Dermis blood vessel endothelial cell (primary cell): ENCODE measurements at places on chromosomes 1 and 21. TPM values are rescaled to one million over a fixed set of nuclear protein-coding genes. Genes with fewer than 3 reads are reported as not detected.

DNA sequence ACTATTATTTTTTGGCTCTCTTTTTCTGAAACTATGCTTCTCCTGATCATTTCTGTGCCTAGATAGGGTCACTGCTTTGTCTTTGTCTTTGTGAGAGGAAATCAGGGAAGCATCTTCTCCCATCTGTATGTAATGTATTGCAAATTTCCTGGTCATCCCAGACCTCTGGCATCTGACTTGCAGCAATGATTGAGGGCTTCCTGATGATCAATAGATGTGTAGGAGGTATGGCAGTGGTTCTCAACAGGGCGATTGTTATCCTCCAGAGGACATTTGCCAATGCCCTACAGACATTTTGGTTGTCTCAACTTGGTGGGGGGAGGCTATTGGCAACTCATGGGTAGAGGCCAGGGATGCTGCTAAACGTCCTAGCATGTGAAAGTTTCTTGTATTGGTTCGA is 64.7 kb downstream of the RGL1 start:
- no peak for DNase-seq

DNA sequence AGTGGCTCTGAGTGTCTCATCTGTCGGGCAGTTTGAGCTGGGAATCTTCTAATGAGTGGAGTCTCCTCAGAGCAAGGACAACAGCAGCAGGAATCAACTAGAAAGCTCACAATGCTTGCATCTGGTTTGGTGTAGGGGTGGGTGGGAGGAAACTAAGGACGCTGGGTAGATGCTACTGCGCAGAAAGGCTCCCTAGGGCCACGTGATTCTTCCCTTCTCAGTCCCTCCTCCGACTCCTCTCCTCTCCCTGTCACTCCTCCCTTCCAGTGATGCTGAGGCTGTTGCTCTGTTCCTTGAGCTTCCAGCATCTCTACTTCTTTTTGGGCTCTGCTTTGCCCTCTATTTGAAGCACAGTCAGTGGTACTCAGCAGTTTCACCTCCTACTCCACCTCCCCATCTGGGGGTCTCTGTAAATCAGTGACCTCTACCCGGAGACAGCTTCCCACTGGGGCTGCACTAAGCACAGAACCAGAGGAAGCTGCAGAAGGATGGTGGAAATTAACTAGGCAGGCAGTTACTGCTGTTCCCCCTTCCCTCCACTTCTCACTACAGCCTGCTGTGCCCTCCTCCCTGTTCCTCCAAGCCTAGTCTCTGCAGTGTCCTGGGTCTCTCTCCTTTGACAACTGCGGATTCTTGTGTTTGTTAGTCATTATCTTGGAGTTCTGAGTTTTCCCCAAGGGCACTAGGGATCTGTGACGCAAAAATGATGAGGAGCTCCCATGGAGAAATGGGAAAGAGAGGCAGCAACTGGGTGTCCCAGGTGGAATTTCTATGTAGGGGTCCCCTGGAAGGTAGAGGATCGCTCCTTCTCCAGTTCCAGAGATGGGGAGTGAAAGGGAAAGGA is 5.8 kb downstream of the LINGO4 start:
- DNase-seq: no peak

DNA sequence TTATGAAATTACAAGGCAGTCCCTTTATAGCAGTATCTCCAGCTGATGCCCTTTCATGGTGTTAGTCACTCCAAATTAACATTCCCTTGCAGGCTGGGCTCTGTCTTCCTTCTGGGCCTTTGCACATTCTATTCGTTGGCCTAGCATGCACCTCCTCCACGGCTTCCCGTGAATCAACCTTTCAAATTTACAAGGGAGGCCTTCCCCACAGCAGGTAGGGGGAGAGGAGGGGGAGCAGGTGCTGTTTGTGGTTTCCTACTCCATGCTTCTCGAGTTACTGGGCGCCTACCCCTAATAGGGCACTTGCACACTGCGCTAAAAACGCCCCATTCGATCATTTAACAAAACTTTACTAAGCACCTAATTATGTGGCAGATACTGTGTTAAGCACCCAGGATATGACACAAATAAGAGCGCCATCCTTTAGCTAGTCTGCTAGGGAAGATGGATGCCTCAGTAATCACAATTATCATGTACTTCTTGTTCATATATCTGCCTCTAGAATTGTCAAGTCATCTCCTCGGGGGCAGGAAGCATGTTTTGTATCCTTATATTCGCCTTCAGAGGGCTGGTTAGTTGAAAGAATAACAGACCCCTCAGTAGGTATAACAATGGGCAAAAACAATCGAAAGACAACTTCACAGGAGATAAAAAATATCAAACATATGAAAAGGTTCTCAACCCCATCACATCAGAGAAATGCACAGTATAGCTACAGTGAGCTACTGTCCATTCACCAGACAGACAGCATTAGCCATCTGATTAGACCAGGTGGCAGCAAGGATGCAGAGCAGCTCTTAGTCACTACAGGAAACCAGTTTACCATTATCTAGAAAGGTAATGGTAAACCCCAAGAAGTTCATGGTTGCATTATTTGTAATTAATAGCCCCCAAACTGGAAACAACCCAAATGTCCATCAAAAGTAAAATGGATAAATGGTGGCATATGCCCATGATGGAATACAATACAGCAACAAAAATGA is 1.7 kb upstream of the ADAR start:
- DNase-seq: no peak

DNA sequence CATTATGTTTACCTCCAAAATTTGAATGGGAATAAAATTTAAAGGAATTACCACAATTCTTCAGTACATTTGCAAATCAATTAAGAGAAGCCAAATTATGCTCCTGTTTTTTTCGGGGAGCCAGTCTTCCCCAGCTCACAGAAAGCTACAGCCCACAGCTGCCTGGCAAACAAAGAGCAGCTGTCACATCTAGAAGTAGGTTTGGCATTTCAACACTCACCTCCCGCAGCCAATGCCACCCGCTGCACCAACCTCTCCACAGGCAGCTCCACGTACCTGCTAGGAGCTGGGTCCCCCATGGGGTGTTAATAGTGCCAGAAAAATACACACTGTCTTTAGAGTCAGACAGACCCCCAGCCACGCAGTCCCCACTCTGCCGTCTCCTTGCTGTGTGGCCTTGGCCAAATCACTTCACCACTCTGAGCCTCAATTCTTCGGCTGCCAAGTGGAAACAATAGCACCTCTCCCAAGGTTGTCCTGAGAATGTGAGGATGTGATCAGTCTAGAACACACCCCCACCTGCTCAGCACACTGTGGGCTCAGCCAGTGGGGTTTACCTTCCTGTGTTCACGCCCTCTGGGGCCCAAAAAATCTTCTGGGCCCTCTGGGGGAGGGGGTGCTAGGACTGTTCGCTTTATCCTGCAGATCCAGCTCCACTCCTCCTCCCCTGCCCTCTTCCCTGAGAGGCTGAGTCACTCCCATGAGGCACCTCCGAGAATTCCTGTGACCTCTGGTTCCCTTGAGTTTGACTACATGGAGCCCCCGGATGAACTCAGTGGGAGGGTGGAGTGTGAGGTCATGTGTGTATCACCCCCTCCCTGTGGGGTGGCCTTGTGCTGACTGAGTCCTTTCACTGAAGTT is 204.3 kb upstream of the GRIK3 start:
- no peak for DNase-seq

- DNase-seq: no peak
These were observed 112.5 kb downstream of the DNM3 start for GRCh38 chr1:171953835-171954234.

GRCh38 chr1:168442931-168443330 is 100.9 kb downstream of the XCL2 start:
- no peak for DNase-seq

DNA sequence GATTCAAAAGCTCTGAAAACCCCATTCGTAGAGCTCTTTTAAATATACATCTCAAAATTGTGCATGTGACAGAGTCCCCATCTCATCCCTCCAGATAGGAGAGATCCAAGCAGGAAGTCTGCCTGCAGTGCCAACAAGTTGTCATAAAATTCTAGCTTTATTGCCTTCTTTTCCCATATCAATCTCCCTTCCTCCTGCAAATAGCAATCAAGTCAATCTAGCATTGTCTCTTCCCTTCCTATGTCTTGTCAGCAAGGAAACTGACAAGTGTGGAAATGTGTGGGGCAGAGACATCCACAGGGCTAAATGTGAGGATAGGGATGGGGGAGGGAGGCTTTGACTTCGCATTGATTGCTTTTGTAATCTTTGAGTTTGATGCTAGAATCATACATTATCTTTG is 165.2 kb downstream of the C1orf94 start:
- no peak for DNase-seq

- no peak for DNase-seq
These were observed 86.5 kb downstream of the PSMG1 start for GRCh38 chr21:39096754-39097153.

DNA sequence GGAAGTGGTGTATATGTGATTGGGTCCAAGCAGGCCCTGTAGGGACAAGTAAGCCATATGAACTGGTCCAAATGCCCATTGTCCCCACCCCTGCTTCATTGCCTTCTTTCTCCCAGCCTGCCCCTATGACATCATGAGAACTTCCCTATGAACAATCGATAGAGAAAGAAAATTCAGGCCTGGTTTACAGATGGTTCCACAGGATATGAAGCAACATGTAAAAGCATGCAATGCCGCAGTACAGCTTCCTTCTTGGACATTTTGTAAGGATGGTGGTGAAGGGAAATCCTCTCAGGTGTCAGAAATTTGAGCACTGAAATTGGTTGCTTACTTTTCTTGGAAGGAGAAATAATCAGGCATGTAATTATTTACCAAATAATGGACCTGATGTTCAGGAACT is 581.7 kb downstream of the MRPL39 start:
- no peak for DNase-seq

DNA sequence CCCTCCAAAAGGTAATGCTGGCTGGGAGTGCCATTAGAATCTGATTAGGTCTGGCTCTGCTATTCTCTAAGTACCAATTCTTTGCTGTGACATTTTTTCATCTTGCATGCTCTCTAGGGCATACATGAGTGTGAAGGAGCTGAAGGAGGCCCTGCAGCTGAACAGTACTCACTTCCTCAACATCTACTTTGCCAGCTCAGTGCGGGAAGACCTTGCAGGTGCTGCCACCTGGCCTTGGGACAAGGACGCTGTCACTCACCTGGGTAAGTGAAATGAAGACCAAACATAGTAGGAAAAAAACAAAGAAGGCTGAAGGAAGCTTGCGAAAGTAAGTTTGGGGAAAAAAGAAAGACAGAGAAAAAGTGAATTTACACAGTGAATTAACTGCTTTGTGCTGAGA is 207.9 kb downstream of the PAPPA2 start:
- no peak for DNase-seq

- DNase-seq: no peak
These were observed 85.6 kb upstream of the FMN2 start for GRCh38 chr1:240005997-240006650.

DNA sequence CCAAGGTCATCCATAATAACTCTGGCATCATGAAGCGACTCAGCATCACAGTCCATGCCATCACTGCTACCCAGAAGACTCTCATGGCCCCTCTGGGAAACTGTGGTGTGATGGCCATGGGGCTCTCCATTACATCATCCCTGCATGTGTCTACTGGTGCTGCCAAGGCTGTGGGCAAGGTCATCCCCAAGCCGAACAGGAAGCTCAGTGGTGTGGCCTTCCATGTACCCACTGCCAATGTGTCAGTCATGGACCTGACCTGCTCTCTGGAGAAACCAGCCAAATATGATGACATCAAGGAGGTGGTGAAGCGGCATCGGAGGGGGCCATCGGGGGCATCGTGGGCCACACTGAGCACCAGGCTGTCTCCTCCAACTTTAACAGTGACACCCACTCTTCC is 65.1 kb upstream of the ARHGAP29 start:
- no peak for DNase-seq

DNA sequence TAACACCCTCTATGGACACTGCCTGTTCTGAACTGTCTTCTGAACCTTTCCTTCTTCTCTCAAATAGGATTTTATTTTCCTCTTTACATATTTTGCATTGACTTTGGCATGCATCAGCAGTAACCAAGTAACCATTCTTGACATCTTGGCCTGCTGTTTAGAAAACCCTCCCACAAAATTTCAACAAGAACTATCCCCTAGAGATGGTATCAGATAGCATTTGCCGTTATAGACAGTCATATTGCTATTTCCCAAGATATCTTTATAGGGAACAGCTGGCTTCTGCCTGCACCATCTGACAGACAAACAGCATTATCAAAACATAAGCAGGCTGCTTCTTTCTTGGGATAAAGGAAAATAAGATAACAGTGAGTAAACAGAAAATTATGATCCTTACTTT is 54.7 kb downstream of the LHX8 start:
- DNase-seq: no peak

GRCh38 chr1:10918531-10918930 is 93.9 kb upstream of the TARDBP start:
- DNase-seq: no peak

DNA sequence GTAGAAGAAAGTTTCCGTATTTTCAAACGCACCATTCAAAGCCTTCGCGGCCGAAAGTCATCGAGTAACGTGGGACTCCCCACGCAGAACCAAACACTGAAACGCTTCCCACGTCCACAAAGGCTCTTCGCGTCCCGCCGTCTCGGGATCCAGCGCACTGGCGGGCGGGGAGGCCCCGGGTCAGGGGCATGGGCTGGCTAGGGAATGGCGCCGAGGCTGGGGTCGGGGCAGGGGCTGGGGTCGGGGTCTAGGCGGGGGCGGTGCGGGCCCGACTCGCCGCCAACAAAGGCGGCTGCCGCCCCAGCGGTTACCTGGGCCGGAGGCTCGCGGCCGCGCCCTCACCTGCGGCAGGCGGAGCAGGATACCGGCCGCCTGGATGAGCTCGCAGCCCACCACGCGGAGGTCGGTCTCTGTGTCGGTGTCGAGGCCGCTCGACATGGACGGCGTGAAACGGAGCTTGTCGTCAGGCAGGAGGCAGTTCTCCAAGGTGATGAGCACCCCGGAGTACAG is 403 bp downstream of the CCNL2 start:
- no peak for DNase-seq

- no peak for DNase-seq
These were observed 60.9 kb upstream of the RUNX3 start for GRCh38 chr1:24990779-24991641.

CNIH3 gene
- total RNA-seq: 1.1 and 1.4 TPM in 2 replicates

ELF3 gene
- total RNA-seq: 0.14 and 0.68 TPM in 2 replicates

ZDHHC18 gene
- total RNA-seq: 6.8 and 9.2 TPM in 2 replicates

SH2D1B gene
- 0.05 TPM in 1 of 2 replicates, not detected in the other for total RNA-seq

S100A7 gene
- not detected in 2 replicates for total RNA-seq

PGLYRP4 gene
- not detected in 2 replicates for total RNA-seq

TEDDM1 gene
- total RNA-seq: not detected in 2 replicates

PRAMEF7 gene
- not detected in 2 replicates for total RNA-seq

FAAH gene
- total RNA-seq: 1.0 and 2.6 TPM in 2 replicates

CREB3L4 gene
- total RNA-seq: 11.0 and 13.1 TPM in 2 replicates
